ENCODE measurements at places on chromosomes 1 and 21.

DNA sequence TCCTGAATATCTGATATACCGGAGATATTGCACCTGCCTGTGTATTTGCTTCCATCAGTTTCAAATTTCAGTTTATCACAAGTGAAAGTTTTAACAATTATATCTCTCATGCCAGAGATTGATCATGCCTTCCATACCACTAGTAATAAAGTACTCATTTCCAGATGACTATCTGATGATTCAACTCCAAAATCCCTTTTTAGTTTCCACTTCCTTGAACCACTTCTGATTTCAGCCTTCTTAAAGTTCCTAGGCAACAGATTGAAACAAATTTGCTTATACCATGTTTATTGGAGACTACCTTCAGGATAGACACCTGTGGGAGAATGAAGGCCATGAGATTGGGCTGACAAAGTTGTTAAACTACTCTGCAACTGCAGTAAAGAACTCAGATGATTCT, 21.5 kb upstream of the COL11A1 start:
- DNase-seq: no peak

DNA sequence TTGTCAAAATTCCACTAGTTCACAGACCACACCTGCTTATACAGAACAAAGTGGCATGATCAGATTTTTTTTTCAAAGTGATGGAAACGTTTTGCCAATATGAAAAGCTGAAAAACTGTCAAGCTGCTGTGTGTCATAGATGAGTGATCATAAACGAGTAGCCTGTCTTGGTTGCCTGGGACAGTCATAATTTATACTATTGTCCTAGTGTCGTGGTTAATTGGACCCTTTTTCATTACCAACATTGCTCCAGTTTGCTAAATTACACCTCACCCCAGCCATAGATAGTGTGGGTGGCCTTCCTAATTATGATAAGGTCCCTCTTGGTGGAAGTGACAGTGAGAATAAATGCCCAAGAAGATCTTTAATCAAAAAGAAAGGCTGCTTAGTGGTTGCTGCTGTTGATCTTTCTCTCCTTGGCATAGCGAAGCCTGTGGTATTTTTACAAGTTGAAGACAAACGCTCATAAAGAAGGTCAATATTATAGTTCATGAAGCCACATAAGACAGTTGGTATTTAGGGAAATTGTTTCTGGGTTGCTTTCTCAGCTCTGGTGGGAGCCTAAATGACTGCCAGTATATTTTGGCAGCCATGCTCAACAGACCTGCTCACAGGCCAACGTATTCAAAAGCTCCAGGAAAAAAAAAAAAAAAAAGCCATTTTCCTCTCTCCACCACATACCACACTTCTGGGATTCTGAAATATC, 478.1 kb downstream of the PLA2G4A start:
- DNase-seq: no peak

DNA sequence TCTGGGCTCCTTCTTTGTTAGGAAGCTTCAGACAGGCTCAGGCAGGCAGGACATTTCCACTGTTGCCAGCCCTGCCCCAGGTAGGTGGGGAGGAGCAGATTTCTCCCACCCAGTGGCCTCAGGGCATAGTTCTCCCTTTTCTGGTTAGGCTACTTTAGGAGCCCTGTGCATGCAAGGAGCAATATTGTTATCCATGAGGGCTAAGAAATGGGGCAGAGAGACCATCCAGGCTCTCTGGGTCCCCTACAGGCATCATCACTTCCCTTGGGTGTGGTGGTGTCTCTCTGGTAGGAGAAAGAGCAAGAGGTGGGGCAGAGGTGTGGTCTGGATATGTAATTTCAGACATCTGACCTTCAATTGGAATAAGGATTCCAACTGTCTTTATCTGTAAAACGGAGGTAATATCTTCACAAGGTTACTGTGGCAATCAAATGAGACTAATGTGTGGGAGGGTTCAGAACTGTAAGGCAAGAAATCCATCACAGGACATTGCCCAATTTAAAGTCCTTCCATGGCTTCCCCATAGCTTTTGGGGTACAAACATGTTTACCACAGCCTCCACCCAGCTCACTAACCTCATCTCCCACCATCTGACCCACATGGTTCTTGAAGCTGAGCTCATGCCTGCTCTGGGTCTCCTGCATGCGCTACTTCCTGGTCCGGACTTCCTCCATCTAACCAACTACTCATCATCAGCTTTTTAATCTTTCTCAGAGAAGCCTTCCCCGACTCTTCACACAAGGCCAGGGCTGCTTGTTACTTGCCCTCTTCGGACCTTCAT, 26.1 kb downstream of the PCAT6 start:
- DNase-seq: no peak

DNA sequence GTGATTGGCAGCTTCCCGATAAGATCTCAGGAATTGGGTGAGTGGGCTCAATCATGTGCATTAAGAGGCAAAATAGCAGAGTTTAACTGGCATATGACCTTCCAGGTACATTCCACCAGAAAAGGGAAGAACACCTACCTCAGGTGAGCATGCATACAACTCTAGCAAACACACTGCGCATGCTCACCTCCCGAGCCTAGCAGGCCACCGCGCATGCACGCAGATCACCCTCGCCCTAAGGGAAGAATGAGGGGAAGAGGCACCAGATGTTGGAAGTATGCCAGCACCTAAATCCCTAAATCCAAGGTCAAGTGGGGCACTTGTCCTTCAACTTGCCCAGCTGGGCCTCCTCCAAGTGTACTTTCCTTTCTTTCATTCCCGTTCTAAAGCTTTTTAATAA, 23.6 kb upstream of the CBR3 start:
- DNase-seq: no peak

DNA sequence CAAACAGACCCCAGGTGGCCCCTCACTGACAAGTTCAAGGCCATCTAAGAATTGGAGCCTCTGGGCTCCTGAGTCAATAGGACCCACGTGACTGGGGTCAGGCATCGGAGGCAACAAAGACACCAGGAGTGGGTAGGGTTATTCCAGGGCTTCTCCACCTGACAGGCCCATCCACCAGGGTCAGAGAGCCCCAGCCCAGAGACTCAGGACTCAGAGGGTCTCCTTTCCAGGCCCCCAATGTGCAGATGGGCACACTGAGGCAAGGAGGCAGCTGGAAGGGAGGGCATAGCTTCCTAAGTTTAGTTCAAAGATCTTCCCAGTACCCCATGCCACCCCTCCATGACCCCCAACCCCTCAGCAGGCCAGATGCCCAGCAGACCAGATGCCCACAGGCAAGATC, 388.6 kb downstream of the MATN1 start:
- no peak for DNase-seq

- no peak for DNase-seq
Measured at GRCh38 chr1:6577831-6578525, 1.8 kb upstream of the ZBTB48 start.

DNA sequence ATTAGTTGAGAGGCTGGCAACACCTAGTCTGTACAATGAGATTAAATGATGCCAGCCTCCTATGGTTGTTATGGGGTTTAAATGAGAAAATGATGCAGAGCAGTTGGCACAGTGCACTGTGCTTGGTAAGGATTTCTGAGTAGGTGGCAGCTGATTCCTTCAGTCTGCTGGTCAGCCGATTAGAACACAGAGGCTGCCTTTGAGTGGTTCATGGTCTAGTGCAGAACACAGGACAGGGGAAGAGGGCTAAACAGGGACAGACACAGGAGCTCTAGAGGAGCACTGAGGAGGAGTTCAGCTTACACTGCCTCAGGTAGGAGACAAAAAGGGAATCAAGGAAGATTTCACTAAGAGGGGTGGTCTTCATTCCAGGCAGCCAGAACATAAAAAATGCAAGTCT, 1.4 kb downstream of the TIE1 start:
- DNase-seq: no peak

DNA sequence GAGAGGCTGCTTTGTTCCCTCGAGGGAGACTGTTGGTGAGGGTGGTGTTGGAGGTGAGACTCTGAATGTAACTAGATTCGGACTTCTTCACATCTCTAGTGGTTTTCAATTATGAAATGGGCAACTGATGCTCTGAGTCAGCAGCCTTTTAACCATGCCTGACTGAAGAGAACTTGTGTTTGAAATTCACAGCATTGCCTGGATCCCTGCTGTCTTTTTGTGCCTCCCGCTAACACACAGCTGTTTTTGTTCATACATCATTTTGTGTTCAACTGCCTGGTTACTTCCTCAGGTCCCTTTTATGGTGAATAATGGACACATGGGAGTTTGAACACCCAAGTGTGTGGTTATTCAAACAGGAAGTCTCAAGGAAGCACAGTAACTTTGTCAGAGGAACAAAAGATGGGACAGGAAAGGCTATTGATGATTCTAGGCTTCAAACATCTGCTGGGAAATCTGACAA, 16.8 kb downstream of the LAMC1 start:
- peak; percentile 87 for DNase-seq

GRCh38 chr1:47651311-47652089, 213.7 kb downstream of the FOXD2 start:
- no peak for DNase-seq

GRCh38 chr21:16587681-16588375, 858.0 kb downstream of the USP25 start:
- peak; percentile 36 for DNase-seq

- no peak for DNase-seq
Measured at GRCh38 chr21:38930853-38931252, 125.1 kb downstream of the ETS2 start.

DNA sequence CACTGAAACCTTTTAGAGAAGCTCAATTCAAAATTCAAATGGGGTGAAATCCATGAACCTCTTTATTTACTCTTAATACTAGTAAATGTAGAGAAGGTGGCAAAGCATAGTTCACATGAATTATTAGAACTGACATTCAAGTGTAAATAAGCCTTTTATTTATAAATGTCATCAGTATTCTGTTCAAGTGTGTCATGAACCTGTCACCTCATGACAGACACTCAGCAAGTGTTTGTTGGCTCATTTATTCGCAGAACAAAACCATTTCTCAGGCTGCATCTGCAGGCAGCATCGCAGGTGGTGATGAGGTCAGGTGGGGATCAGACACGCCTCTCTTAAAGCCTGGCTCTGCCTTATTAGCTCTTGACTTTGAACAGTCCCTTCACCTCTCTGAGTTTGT, 116.6 kb downstream of the SETD4 start:
- no peak for DNase-seq

- no peak for DNase-seq
Measured at GRCh38 chr1:212235857-212236256, 49.4 kb upstream of the PPP2R5A start.

DNA sequence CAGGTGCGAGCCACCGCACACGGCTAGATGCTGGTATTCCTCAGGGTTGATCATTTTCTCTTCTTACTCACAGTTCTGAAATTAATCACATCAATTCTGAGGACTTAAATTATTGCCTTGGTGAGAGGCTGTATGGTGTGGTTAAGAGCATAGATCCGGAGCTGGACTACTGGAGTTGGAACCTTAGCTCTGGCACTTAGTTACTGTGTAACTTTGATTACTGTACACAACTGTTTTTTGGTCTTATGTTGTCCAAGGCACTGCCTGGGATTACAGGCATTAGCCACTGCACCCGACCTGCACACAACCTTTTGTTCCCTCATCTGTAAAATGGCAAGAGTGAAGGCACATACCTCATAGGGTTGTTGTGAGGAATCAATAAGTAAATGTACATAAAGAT, 25.6 kb upstream of the THRAP3 start:
- no peak for DNase-seq

- no peak for DNase-seq
Measured at GRCh38 chr1:213988507-213989001, 781 bp downstream of the PROX1 start.

DNA sequence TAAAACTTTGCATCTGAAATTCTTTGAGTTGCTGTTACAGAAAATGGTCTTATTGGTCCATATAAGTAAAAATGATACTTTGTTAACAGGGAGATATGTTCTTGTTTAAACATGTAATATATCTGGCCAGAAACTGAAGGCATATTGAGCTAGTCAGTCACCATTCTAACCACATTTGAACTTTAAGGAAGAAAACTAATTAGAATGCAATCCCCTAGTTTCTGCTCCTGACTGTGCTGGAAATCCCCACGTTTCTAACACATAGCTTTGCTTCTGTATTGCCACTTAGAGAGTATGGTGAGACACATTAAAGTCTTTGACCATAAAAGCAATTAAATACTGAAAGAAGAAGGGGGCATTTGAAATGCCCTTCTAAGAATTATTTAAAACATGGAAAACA, 32.1 kb upstream of the HIVEP3 start:
- no peak for DNase-seq

DNA sequence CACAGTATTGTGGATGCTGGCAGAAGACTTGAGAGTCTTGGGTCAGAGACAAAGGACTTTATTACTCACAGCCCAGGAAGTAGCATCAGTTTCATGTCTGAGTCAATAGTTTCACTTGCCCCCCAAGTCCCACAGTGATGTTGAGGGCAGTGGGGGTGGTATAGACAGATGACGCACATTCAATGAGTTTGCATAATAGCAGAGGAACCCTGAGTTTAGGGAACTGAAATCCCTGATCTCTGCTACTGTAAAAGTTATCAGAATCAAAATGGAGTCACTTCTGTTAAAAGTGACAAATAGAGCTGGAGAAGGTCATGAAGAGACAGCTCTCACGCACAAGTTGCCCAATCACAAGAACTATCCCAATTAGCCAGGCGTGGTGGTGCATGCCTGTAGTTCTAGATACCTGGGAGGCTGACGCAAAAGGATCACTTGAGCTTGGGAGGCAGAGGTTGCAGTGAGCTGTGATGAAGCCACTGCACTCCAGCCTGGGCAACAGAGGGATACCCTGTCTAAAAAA, 11.5 kb upstream of the HCRTR1 start:
- no peak for DNase-seq

DNA sequence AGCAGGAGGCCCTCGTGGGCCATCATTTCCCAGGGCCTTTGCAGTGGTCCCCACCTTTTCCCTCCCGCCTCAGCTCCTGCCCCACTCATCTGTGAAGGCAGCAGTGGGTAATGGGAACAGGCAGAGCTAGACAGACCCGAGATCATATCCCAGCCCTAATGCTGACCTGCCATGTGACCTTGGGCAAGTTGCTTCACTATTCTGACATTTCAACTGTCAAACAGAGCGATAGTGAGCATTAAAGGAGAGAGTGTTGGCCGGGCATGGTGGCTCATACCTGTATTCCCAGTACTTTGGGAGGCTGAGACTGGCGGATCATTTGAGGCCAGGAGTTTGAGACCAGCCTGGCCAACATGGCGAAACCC, 51.7 kb downstream of the RPS6KA1 start:
- no peak for DNase-seq

DNA sequence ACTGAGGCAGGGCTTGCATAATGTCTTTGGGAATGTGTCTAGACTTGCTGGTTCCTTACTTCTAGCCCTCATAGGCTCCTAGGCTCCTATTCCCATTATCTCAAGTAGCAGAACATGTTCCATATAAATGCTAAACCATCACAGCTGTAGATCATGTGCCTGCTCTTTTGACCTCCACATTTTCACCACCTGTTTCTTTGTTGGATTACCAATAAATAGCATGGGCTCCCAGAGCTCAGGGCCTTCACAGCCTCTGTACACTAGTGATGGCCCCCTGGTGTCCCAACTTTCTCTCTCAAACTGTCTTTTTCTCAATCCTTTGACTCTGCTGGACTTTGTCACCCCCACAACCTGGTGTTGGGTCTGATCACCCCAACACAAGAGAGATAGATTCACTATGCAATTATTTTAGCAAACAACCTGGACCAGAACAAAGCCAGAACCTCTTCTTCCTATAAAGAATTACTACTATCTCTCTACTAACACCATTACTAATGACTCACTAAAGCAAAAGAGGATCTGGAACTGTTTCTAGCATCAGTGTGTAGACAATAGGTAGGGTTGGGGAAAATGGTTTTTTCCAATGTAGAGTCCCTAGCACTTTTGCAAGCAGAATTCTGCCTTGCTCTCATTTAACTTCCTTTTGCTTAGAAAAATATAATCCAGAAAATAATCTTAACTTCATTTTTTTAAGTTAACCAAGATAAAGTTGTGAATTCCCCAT, 51.7 kb downstream of the WLS start:
- no peak for DNase-seq
